Fibroblast of skin of back (primary cell): ENCODE measurements at places on chromosomes 11 and 22.

- no peak for DNase-seq
These were observed 11.4 kb downstream of the ALG12 start for GRCh38 chr22:49906799-49907290.

DNA sequence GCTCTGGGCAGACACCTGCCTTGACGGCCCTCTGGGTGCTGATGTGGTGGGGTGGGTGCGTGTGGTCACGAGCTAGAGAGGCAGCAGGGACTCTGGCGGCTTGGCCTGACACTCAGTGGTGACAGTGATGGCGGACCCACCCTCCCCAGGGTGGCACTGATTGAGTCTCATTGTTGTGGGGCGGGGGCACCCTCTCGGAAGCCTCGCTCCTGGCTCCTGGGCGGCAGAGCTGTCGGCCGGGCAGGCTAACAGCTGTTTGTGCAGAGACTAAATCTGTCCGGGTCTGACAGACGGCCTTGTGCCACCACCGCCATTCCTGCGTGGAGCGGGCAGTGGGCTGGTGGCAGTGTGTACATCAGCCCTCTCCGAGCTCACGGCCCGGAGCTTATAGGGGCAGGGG is 15.6 kb downstream of the FLRT1 start:
- no peak for DNase-seq

GRCh38 chr11:68963779-68964178 is 17.0 kb downstream of the MRGPRD start:
- peak; percentile 17 for DNase-seq

GRCh38 chr22:42702675-42703074 is 18.0 kb downstream of the A4GALT start:
- DNase-seq = no peak

GRCh38 chr11:100473390-100473740 is 213.7 kb upstream of the ARHGAP42 start:
- no peak for DNase-seq

- DNase-seq = no peak
These were observed 43.2 kb downstream of the F2 start for GRCh38 chr11:46762248-46762647.

DNA sequence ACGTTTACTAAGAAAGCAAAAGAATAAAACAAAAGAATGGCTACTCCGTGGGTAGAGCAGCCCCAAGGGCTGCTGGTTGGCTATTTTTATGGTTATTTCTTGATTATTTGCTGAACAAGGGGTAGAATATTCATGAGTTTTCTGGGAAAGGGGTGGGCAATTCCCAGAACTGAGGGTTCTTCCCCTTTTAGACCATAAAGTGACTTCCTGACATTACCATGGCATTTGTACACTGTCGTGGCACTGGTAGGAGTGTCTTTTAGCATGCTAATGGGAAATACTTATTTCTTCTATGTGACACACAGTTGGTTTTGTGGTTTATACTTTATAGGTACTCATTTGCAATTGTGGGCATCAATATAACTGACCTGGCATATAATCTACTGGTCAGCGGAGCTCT is 56.3 kb downstream of the SLN start:
- no peak for DNase-seq

GRCh38 chr11:88357323-88358039 is 19.9 kb upstream of the CTSC start:
- DNase-seq = no peak

DNA sequence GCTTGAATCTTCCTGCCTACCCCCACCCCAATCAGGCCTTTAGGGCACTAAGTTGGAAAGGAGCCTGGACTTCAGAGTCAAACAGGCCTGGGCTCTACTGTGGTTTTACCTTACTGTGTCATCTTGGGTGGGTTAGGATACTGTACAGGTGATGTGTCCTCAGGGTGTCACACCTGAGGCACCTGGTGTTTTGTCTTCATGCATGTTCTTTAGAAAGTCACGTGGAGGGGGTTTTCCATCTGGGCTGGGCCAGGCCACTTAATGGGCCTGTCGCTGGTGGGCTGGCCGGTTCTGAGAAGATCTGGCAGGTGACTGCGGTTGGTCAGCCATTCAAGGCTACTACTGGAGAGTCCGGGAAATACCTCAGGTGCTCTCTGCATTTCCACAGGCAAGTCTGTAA is 92.6 kb downstream of the SWAP70 start:
- DNase-seq = no peak

DNA sequence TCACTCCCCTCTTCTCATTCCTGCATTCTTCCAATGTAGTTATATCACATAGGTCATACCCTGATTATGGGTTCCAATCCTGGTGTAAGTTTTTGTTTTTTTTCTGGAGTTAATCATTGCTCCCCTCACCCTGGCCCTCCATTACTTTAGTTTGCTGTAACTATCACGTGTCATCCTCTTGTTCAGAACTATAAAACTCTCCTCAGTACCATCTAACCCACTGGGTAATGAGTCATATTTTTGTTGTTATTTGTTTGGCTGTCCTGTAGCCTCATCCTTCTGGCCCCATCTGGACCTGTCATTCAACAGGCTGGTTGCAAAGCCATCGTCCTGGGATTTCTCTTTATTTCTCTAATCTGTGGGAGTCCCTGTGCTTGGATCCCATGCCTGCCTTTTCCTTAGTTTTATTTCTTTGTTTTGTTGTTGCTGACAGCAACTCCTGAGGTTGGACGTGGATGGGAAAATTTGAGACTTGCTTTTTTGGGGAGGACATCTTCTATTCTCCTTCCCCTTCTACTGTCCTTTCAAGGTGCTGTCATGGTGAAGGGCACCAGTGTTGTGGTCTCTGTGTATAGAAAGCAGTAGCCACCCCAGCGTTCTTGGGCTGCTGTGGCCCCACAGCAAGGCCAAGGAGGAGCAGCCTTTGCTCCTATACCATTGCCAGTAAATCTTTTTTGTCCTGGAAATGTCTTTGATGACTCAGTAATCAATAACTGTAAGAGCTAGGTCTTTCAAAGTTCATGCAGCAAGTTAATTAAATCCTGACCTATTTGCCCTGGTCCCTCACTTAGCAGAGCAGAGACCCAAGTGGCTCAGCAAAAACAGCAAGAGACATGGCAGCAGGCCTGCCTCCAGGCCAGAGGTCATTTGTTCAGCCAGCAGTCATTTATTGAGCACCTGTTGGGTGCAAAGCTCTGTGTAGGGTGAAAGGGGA is 82.5 kb downstream of the C22orf31 start:
- no peak for DNase-seq

- DNase-seq = no peak
These were observed 3.6 kb downstream of the SOX6 start for GRCh38 chr11:16352707-16353106.

DNA sequence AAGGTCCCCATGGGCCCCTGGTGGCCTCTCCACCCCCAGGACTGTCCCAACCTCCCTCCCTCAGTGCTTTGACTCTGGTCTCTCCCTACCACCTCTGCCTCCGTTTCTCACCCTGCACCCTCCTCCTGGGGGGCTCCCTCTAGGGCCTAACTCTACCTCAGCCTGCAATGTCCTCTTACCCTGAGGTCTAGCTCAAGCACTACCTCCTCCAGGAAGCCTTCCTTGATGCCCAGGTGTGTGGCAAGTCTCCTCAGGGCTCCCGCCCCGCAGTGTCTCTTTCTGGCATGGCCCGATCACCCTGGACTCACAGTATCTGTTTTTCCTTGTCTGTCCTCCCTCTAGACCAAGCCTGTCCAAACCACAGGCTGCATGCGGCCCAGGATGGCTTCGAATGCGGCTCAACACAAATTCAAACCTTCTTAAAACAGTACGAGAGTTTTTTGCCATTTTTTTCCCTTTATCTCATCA is 90.8 kb downstream of the PHF21B start:
- no peak for DNase-seq

DNA sequence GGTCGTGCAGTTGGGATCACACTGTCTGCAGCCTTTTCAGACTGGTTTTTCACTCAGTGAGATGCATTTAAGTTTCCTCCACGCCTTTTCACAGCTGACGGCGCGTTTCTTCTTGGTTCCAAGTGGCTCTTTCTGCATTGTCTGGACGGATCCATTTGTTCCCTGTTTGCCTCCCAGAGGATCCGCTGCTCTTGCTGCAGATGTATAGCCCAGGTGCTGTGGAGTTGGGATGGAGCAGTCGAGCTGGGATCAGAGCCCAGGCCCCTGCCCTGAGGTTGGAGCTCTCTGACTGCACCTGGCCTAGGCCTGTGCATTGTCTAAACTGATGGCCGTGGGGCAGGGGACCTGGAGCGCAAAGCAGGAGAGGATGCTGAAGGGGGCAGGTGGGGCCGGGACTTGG is 51.6 kb downstream of the PARVB start:
- no peak for DNase-seq

- no peak for DNase-seq
These were observed 796 bp upstream of the YIF1A start for GRCh38 chr11:66289548-66290329.

- DNase-seq = peak; percentile 60
These were observed at the start of gene TENM4 for GRCh38 chr11:79440571-79441460. TSS of gene TENM4 (minus strand) at chr11:79441030. CDS start at chr11:79069944, 371,086 bp downstream.

DNA sequence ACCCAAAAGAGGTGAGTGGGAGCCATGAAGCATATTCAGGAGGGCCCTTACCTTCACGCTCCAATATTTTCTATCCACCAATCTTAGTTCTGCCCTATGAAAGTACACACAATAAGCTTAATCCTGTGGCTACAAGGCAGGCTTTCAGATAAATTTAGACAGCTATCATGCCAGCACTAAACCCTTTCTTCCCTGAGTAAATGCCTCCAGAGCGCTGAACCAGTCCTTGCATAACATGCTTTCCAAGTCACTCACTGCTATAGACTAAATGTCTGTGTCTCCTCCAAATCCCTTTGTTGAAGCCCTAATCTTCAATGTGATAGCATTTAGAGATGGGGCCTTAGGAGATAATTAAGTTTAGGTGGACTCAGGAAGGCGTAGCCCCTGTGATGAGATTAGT is 50.3 kb upstream of the FIBIN start:
- no peak for DNase-seq

- DNase-seq = peak; percentile 62
These were observed 8.5 kb downstream of the ADORA2A start for GRCh38 chr22:24435861-24436371.

GRCh38 chr11:86369668-86370067 is 5.0 kb upstream of the CCDC81 start:
- DNase-seq = no peak

DNA sequence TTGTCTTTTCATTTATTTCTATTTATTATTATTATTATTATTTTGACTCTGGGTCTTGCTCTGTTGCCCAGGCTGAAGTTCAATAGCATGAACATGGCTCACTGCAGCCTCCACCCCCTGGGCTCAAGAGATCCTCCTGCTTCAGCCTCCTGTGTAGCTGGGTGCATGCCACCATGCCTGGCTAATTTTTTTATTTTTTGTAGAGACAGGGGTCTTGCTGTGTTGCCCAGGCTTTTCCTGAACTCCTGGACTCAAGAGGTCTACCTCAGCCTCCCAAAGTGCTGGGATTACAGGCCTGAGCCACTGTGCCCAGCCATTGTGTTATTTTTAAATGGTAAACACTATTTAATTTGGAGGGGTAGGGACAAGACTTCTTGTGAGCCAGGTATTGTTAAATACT is 23.3 kb upstream of the RRM1 start:
- DNase-seq = no peak

DNA sequence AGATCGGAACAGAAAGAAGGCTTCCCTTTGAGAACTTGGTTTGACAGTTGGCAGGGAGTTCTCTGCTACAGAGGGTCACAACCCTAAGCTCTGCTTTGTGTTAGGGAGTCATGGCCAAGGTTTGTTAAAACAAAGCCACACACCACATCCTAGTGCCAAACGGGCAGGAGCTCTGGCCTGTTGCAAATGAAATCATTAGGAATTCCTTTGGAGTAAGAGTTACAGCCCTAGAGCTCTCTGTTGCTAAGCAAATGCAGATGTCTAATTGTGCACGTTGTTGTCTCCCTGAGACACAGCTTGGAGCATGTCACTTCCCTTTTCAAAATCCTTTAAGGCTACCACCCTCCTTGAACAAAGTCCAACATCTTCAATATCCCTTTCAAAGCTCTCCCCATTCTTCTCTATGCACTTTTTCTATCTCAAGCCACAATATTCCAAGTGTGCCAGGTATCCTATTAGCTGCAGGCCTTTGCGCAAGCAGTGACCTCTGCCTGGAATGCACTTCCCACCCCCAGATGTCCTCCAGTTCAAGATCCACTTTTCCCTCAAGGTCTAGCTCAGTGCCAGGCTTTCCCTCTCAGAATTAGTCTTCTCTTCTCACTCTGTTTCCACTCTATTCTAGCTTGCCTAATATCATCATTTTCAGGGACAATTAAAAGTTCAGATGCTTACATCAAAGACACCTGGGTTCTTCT is 253.7 kb upstream of the POU2AF2 start:
- peak; percentile 35 for DNase-seq

DNA sequence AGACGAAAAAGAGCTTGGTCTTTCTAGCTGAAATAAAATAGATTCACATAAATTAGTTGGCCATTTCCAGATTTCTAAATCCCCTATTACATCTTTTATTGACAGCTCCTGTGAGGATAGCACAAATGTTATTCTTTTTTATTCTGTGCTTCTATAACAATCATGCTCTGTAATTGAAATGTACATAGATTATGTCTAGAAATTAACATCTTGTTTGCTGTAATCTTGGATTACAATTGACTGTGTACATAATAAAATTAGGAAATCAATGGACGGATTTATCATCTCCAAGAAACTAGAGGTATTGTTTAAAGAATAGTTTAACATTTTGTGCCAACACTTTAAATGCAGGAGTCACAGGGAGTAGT is 31.2 kb downstream of the IMMP1L start:
- no peak for DNase-seq

DNA sequence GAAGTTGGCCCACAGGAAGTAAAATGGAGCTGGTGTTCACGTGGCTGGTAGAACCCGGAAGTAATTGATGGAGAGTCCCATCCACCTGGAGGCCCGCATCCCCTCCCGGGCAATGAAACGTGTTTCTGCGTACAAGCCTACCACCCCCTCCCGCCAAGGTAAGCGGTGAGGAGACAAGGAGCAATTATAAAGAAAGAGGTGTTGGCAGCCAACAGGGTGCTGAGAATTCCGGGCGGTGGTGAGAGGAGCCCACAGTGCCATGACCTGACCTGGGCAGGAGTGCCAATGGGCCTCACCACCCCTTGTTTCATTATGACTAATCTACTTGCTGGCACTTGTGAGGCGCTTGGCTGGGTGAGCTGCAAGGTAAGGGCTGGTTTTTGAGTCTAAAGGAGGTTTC is 83.8 kb upstream of the BID start:
- no peak for DNase-seq

GRCh38 chr22:17875156-17875555 is 100.9 kb upstream of the BID start:
- no peak for DNase-seq

DNA sequence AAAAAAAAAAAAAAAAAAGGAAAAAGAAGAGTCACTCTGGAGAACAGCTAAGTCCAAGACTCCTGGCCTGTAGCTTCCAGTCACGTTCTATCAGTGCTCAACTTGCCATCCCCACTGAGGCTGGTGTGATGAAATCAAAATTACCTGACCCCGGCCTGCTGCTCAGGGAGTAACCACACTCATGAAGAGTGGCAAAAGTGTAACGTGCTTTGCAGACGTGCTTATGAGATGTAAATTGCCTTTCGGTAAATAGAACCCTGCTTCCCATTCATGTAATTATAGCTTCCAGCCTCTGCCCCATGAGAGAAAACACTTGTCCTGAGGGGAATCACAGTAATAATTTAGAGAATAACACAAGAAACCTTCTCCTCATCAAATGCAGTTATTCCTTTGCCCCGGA is 28.2 kb upstream of the CHKA start:
- no peak for DNase-seq
